ENCODE measurements at places on chromosomes 6 and 20.

DNA sequence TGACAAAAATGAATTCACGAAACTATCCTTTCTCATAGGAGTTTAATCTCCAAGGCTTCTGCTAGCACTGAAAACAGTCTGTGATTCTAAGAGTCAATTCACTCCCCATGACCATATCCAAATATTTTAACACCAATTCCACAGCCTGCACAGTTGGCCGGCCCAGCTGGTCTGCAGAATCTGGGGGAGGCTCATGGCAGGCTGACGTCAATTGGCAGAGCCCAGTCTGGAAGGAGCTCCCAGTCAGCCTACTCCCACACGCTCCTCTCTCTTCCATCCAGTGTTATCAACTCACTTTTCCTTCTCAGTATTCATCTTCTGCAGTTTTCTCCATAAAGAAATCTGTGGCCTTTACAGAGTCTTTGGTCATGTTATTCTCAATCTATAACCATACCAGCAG is 111.0 kb downstream of the TBXT start:
- DNase-seq: no peak

DNA sequence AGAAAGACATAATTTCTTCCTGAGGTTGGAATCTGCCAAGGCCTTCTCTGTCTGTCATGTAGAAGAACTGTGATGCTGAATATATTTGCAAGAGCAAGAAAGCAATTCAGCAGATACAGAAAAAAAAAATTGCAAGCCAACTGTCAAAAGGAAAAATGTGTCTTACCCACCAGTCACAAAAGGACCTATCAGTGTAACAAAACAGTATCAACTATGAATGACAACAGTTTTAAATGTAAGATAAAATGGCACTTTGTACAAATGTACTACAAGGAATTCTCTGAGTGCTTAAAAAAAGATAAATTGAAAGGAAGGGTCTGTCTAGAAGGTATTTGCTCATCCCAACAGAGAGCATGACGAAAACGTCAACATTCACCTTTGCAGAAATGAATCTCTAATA is 185.3 kb upstream of the TFAP2D start:
- no peak for DNase-seq

GRCh38 chr6:13535306-13535705 is 39.1 kb upstream of the SIRT5 start:
- DNase-seq: no peak

GRCh38 chr6:143074101-143074500 is 13.4 kb downstream of the AIG1 start:
- DNase-seq: no peak

- no peak for DNase-seq
These were observed 40.5 kb upstream of the EDN3 start for GRCh38 chr20:59259946-59260345.

DNA sequence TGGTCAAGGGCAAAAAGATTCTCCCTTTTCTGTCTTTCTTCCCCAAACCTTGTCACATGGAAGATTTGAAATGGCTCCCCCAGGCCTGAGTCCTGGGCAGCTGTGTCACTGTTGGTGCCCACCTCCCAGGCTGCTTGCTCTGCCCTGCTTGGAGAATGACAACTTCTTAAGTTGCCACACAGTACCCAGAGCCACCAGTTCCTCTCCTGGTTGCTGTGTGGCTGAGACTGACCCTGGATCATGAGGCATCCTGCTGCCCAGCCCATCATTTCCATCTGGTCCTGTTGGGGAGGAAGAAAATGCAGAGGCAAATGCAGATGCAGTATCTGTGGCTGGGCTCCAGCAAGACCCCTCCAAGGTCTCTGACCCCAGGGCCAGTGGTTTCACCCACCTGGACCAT is 113.7 kb downstream of the PHACTR3 start:
- no peak for DNase-seq
